ENCODE measurements at places on chromosomes 16 and 17.

DNA sequence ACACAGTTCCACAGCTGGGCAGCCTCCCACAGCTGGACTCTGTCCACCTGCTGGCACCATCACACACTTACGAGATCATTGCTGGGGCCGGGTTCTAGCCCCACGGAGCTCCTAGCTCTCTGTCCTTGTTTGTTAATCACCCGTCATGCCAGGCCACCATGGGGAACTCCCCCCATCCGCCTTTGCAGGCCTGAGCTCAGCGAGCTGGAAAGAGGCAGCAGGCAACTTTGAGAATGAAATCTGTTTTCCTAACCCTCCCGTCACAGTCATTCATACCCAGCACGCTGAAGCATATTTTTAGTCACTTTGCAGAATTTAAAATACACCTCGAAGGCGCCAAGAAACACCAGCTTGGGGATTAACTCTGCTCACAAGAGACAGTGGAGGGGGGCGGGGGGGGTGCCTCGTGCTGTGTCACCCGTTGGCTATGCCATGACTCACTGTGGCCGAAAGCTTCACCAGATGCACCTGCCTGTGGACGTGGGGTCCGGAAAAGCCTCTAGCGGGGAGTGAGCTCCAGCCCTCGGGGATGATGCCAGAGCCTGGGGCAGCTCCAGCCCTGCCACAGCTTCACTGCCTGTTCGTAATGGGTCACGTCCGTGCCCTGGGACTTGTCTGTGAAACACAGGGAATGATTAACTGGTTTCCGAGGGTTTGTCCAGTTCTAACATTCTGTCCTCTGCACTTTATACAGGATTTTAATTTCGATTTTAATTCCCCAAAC lies 1.4 kb upstream of the SPNS2 start:
- DNase-seq: peak; percentile 93

DNA sequence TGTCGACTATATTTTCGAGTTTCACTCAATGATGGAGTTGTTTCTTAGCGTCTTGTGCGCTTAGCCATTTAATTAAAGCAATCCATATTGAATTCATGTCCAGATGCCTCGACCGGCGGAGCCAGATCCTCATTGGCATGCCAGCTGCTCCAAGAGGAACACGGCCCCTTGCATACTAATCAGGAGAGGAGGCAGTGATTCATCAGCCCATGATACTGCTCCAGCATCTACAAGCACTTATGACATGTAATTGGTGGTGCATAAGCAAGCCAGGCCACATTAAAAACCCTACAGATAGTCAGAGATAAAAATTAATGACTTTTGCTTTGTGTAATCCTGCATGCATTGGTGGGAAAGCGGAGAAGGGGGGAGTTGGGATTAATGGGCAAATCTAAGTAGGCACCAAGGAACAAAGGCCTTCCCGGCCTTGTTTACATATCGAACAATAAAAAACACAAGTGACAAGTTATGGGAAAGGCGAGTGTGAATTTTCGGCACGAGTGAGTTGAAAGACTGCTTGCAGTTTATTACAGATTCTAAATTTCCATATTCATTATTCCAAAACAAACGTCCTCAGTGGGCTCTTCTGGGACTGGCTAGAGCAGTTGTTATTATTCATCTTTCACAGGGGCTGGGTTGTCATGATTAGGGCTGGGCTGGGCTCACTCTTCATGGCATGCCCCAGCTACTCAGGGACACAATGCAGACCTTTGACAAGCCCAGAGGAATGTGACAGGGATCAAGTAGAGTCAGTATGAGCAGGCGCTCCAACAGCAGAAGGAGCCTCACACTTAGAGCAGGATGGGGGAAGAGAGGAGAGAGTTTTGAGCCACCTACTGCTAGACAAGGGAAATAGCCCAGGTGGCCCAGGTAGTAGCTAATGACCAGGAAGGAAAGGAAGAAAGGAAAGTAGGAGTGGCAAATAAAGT lies 281.7 kb upstream of the ZFHX3 start:
- DNase-seq: no peak

- no peak for DNase-seq
Measured at GRCh38 chr17:50263331-50264262, 10.7 kb upstream of the TMEM92 start.

- no peak for DNase-seq
Measured at GRCh38 chr17:29504711-29505110, 62.1 kb downstream of the ABHD15 start.

DNA sequence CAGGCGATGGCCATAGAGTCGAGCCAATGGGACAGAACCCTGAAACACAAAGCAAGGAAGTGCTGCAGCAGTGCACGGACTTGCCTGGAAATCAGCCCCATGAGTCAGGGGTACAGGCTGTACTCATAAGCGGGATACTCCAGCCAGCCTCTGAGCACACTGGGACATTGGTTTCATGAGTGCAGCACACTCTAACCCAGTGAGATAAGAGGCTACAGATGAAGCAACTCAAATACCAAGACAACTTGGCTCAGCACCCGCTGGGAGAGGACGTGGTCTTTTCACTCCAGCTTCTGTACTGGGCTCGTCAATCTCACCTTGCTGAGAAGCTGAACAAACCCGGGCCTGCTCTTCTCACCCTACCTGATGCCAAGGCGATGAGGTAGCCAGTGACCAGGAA lies 98.2 kb downstream of the AXIN2 start:
- DNase-seq: no peak

DNA sequence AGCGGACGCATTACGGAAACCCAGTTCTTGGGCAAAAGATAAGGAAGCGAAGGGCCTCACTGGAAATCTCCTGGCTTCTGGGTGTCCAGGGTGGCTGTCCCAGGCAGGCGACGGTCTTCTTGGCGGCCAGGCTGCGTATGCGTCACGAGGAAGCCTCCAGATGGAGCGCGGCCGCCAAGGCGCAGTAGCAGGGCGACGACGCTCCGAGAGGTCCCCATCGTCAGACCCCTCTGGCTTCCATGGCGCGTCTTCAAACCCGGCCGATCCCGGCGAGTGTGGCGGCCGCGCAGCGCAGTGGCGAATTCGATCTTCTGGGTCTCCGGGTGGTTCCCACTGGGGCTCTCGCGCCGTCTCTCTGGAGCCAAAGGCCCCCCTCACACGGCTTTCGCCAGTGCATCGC lies 13.8 kb upstream of the ANKRD40CL start:
- no peak for DNase-seq

- no peak for DNase-seq
Measured at GRCh38 chr16:68370581-68371275, 59.9 kb downstream of the PRMT7 start.

DNA sequence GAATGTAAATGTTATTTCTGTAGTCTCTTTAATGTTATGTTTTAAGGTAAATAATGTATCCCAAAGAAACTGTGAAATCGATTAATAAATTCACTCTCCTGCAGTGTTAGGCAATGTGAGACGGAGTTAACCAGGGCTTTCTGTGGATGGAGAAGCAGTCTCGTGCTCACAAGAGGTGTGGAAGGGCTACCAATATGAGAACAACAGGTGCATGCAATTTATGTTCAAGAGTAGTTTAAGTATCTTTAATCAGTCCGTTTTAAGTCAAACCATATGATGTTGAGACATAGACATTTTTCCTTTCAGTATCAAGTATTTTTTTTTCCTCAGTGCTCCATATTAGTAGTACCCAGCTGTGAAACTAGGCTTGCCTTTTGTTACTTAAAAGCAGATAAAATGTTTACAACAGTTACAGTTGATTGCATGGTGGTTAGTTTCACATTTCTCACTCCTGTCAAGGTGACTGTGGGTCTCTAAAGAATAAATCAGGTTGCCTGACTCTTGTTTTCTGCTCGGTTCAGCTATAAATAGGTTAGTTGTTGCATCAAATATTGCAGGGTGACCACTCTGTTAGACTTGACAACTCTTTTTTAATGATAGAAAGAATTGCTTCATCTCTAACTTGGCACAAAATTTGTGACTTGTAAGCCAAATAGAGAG lies 54.4 kb downstream of the COX10 start:
- DNase-seq: no peak

DNA sequence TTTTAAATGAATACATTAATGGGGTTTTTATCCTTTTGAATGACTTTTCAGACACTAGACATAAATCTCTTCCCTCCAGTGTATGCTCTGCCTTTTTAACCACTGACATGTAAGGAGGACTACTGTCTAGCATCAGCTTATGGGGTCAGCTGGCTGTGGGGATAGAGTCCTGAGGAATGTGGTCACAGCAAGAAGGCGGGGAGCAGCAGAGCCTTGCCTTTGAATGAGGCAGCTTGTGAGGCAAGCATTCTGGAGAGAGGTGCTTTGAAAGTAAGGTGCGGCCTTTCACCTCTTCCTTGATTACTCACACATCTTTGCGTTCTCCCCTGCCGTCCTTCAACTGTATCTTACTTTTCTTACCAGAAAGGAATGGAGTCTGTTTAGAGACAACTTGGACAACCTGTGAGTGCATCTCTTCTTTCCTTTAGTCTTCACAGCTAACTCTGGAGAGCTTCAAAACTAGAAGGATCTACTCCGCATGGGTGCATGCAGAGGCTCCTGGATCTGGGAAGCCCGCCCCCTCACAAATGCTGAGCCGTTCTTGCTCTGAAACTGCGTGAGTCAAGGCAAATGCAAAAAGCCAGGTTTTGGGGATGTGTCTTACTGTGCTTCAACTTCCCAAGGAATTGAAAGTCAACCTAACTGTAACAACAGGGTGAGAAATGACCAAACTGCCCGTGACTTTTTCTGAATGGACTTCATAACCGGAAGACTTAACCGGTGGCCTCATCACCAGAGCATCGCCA lies 49.9 kb downstream of the ADCY7 start:
- no peak for DNase-seq

GRCh38 chr17:81733507-81734404 lies 21.7 kb downstream of the SLC25A10 start:
- peak; percentile 65 for DNase-seq

DNA sequence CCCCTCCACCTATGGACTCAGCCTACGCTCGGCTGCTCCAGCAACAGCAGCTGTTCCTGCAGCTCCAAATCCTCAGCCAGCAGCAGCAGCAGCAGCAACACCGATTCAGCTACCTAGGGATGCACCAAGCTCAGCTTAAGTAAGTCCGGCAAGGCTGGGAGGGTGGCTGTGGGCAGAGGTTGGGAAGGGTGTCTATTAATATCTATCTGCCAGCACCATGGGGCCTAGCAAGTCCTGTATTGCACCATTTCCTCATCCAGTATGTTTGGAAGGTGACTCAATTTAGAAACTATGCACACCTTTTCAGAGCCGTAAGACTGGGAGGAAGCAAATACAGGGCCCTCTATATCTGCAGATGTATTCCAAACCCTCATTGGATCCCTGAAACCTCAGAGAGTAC lies 45.0 kb upstream of the ARHGAP44 start:
- no peak for DNase-seq

Data from RCC 7860 (cell line).